ENCODE measurements at places on chromosomes 2 and 18.
A peak's percentile ranks its signal among the peaks of the same experiment; 100 is the strongest.

DNA sequence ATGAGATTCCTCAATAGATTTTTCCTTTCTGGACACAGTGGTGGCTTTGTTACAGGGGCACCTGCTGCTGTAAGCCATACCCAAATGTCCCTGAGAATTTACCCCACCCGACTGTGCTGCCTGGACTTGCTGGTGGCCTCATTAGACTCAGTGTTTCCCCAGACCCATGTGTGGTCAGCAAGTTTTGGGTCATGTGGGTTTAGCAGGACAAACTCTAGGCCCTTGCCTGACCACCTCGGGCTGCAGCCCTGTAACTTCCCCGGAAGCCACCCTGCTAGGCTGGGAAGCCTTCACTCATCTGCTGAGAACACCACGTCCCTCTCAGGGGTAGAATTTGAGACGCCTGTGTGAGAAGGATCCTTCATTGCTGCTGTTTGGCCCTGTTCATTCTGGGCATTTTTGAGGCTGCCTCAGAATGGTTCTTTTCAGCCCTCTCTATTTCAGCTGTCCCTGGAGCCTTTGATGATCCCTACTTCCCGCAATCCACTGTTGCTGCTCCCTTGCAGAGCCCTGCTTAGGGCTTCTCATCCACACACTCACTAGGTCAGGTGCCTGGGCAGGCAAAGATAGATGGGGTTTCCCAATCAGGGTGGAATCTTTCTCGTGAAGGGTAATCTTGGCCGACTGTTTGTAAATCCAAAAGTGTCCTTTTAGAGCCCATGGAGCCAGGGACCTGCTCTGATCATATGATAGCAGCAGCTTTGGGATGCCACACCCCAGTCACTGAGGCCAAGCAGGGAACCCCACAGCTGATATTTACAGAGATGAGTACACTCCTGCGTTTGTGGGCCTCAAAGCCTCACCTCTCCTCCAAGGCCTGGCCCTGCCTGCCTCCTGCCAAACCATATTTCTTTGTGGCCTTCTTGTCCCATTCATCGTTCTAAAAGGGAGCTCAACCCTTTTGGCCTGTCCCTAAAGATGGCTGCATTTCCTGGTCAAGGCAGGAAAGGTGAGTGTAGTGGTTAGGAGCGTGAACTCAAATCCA lies 6.7 kb downstream of the EHD3 start:
- DNase-seq: no peak

GRCh38 chr2:236873636-236874035 lies 212.1 kb upstream of the COPS8 start:
- no peak for DNase-seq

DNA sequence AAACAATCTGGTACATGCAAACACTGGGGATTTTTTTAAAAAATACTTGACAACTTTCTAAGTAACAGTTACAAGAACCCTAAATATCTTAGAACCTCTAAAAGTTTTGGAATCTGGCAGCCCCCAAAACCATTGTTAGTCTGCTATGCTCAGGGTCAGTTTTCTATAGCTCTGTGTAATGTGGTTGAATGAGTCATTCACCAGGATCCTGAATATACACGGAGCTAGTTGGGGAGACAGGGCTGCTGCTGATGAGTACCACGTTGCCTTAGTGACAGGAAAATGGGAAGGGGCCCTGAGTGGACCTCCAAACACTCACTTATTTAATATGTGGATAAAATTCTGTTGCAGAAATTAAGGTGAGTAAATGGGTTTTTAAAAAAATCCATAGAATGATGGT lies 36.9 kb upstream of the TANC1 start:
- no peak for DNase-seq

DNA sequence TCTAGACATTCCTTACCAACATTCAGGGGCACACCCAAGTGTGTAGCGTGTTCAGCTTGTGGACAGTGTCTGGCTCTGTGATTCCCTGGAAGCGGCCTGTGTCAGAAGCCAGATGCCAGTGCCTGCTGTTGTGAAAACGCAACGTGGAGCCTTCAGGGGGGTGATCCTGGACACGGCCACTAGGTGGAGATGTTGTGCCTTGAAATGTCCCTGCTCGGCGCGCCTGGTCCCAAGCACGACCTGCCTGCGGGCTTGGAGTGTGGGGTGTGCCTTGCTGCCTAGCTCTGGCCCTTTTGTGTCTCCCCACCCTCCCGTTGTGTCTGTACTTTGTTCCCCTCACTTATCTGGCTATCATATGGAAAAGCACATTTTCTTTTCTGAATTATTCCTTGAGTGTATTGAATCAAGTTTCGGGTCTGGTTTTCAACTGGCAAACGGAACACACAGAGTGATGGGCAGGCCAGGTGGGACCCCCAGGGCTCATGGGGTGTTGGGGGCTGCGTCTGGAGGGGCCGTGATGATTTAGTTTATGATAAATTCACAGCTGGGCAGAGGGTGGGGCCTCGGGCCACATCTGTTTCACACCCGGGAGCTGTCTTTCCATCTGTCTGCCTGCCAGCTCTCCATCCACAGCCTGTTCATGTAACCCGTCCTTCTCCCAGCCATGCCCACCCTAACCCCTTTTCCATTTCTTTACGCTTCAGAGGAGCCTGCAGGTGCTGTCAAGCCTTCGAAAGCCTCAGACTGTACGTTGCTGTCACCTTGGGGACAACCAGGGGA lies 95.5 kb downstream of the DYSF start:
- no peak for DNase-seq

- DNase-seq: no peak
Measured at GRCh38 chr2:129778584-129778877, 200.9 kb upstream of the RAB6C start.

DNA sequence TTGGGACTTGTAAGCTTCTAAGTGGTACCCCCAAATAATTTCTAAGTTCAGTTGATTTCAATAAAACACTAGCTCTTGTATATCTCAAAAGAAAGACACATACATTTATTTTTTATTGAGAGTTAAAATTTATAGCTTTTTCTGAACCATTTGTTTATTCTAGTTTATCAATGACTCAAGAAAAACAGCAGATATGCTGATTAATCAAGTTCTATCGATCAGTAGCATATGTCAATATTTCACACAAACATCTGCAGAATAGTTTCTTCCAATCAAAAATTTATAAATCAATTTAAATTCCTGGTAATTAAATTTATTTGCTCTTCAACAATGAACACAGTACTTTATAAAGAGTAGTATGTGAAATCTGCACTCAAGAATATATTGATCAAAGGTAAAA lies 5.3 kb downstream of the FIGN start:
- DNase-seq: no peak

- peak; percentile 31 for DNase-seq
Measured at GRCh38 chr2:176652300-176653182, 383.3 kb downstream of the MTX2 start.

GRCh38 chr2:226795281-226796011 lies 4.2 kb downstream of the IRS1 start:
- DNase-seq: no peak

- DNase-seq: no peak
Measured at GRCh38 chr2:240745962-240746361, 54.3 kb downstream of the AQP12A start.

GRCh38 chr2:220104871-220105351 lies 477.5 kb downstream of the SLC4A3 start:
- peak; percentile 77 for DNase-seq

GRCh38 chr2:201769666-201770373 lies 10.9 kb downstream of the ALS2 start:
- DNase-seq: no peak

- DNase-seq: no peak
Measured at GRCh38 chr2:98854682-98855081, 81.3 kb downstream of the CRACDL start.

GRCh38 chr2:112683550-112684414 lies 37.0 kb upstream of the NT5DC4 start:
- no peak for DNase-seq

- DNase-seq: peak; percentile 77
Measured at GRCh38 chr2:170525566-170525900, 189.6 kb upstream of the SP5 start.

- no peak for DNase-seq
Measured at GRCh38 chr2:85698880-85699254, 4.7 kb downstream of the GNLY start.

- no peak for DNase-seq
Measured at GRCh38 chr2:219021591-219021990, 19.7 kb downstream of the CFAP65 start.

GRCh38 chr18:54999016-54999415 lies 39.8 kb upstream of the CCDC68 start:
- no peak for DNase-seq

- no peak for DNase-seq
Measured at GRCh38 chr2:9617296-9617695, 13.5 kb downstream of the YWHAQ start.

- no peak for DNase-seq
Measured at GRCh38 chr18:46659484-46659883, 2.5 kb upstream of the LOXHD1 start.

GRCh38 chr18:3932276-3932675 lies 482.3 kb downstream of the TGIF1 start:
- DNase-seq: no peak

DNA sequence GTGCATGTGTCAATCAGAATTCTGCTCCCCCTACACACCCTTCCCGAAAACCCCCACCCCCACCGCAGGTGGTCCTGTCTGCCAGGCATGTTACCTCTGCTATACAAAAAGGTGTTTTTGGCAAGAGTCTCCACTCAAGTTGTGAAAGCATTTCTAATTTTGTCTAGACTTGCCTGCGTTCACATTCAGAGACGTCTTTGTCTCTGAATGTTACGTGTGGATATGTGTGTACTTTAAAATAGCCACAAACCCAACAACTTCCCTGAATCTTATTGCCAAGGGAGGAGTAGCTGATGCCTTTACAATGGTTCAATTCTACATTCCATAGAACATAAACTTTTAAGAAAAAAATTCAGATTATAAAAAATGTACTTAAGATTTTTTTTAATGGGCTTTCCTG lies 66.6 kb downstream of the ITGA4 start:
- no peak for DNase-seq

- no peak for DNase-seq
Measured at GRCh38 chr2:233996461-233996860, 54.0 kb upstream of the SPP2 start.

DNA sequence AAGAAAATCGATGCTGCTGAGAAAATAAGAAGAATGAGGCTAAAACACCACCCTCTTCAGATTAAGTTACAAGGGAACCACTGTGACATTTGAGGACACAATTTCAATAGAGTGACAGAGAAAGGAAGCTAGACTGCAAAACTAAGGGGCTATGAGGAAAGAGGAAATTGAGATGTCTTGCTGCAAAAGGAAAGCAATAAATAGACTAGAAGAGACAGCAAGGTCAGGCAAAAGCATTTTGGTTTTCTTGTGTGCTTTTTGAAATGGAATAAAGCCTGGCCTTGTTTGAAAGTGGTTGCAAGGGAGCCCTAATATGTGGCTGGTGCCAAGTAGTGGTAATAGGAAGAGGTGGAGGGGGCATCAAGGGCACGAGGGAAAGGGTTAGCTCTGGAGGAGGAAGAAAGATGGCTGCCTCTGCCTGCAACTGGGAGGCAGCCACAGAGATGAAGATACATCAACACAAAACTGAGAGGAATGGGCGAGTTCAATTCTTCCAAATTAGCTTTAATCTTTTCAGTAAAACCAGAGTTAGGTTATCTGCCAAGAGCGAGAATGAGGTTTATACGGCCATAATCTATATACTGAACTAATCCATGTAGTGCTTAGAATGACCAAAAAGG lies 1.2 kb upstream of the MRO start:
- DNase-seq: no peak

- DNase-seq: no peak
Measured at GRCh38 chr2:225037415-225038230, 4.6 kb downstream of the DOCK10 start.

DNA sequence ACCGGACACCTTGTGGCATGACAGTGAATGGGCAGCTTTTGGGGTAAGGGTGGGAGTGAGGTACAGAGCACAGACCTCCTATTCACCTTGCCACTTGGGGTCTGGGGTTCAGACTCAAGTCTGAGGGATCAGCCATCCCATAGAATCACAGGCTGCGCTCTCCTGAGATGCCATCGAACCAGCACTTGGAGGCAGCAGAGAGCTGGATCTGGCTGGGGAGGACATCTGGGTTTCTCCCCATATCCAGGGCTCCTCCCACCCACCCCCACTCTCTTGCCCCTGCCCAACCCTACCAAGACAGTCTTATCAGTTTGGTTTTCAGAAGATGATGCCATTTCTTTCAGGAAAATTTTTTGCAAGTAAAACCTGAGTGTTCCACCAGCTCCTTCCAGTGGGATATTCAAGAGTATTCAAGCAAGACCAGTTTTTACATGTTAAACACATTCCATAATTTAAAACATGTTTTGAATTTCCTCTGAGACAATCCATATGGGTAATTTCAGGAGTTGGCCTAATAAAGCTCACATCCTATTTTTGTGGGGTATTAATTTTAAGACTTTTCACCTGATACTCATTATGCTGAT lies 29.2 kb upstream of the TEX44 start:
- peak; percentile 18 for DNase-seq

- no peak for DNase-seq
Measured at GRCh38 chr2:144048631-144049060, 471.3 kb downstream of the ZEB2 start.

- DNase-seq: no peak
Measured at GRCh38 chr2:200321780-200322534, 15.5 kb downstream of the SPATS2L start.

DNA sequence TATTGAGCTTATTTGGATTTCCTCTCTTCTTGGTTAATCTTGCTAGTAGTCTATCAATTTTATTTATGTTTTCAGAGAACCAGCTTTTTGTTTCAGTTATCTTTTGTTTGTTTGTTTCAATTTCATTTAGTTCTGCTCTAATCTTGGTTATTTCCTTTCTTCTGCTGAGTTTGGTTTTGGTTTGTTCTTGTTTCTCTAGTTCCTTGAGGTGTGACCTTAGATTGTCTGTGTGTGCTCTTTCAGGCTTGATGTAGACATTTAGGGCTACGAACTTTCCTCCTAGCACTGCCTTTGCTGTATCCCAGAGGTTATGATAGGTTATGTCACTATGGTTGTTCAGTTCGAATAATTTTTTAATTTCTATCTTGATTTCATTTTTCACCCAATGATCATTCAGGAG lies 141.6 kb downstream of the ZNF236 start:
- no peak for DNase-seq

DNA sequence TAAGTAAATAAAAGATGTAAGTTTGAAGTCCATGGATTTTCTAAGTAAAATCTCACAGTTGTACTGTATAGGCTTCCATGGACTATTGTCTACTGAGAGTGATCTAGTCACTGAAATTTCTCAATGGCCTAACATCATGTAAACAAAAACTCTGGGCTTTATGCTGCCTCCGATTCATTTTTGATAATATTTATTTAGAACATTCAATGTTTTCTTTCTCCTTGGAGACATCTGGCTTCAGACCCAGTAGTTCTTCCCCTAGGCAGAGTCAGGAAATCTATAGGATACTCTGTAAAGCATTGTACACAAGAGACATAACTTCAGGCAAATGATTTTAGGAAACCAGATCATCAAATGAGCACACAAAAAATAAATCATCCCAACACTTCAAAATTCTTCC lies 1208.6 kb upstream of the ZEB2 start:
- no peak for DNase-seq

DNA sequence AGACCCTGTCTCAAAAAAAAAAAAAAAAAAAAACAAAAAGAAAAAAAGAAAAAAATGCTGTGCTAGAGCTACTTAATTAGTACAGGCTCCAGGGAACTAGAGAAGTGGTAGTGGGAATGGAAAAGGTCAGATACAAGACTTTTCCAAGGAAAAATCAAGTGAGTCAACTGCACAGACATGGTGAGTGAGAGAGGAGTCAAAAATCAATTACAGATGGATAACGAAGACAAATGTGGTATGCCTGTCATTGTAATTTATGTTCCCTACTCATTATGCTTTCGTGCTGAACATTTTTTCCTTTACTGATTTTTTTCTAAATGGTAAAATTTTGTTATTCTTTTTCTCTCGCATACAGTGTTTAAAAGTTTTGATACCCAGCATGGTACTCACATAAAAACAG lies 111.5 kb downstream of the MDH1 start:
- DNase-seq: no peak

Measured in AG09309 (cell line).